Testis (tissue), 5 donors: ENCODE measurements at places on chromosomes 11 and 22. TPM values are rescaled to one million over a fixed set of nuclear protein-coding genes. Genes with fewer than 3 reads are reported as not detected.

Gene MAML2
- 17.6 TPM for total RNA-seq

Gene CCDC73
- total RNA-seq, result 14.3 TPM

Gene NTM
- 1.7 TPM for total RNA-seq

Gene PANX1
- total RNA-seq, result 42.0 TPM

Gene EHF
- total RNA-seq, result 0.24 TPM

Gene SNRPD3
- total RNA-seq, result 175 TPM

Gene MMP7
- not detected for total RNA-seq

Gene MS4A15
- 0.31 TPM for total RNA-seq

Gene NLRP10
- total RNA-seq, result not detected

Gene ATP6V1E1
- total RNA-seq, result 160 TPM

Gene ARFIP2
- 70.2 TPM for total RNA-seq

Gene ANGPTL5
- 0.31 TPM for total RNA-seq

Gene CREB3L1
- 8.1 TPM for total RNA-seq

Gene TRIM6
- total RNA-seq, result 9.1 TPM

Gene BUD13
- total RNA-seq, result 32.0 TPM

Gene OR2AG1
- not detected for total RNA-seq

Gene INS
- not detected for total RNA-seq

Gene TSGA10IP
- total RNA-seq, result 5.5 TPM
